Fibroblast of lung (primary cell): ENCODE measurements at places on chromosomes 7 and 10. TPM values are rescaled to one million over a fixed set of nuclear protein-coding genes. Genes with fewer than 3 reads are reported as not detected.
A peak's percentile ranks its signal among the peaks of the same experiment; 100 is the strongest.

Gene PNLIP
- total RNA-seq = not detected in 2 replicates

Gene C10orf62
- total RNA-seq = not detected in 2 replicates

- H3K27me3 ChIP-seq = no peaks in the 10 kb centered on the region
- H3K4me3 ChIP-seq = no peak overlapping the region
- DNase-seq = no peak
- no peaks in the 10 kb centered on the region for H3K36me3 ChIP-seq
- H3K27ac ChIP-seq = no peak overlapping the region
Observed at GRCh38 chr7:122790132-122790531, 87.4 kb upstream of the RNF148 start.

DNA sequence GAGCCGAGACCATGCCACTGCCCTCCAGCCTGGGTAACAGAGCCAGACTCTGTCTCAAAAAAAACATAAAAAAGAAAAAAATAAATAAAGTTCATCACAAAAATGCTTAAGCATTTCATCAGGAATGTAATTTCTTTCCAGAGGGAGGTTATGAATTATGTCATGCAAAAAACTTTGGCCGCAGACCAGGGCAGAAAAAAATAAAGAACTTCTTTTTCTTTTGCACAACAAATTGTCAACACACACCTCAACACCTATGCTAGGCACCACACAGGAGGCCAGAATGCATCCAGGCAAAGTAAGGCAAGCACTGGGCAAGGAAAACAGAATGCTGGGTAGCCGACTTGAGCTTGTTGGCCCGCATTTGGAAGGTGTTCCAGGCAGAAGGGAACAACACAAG, 3.9 kb downstream of the C10orf62 start:
- no peaks in the 10 kb centered on the region for H3K36me3 ChIP-seq
- H3K27me3 ChIP-seq = no peaks in the 10 kb centered on the region
- H3K4me3 ChIP-seq = no peak overlapping the region
- H3K27ac ChIP-seq = no peak overlapping the region

DNA sequence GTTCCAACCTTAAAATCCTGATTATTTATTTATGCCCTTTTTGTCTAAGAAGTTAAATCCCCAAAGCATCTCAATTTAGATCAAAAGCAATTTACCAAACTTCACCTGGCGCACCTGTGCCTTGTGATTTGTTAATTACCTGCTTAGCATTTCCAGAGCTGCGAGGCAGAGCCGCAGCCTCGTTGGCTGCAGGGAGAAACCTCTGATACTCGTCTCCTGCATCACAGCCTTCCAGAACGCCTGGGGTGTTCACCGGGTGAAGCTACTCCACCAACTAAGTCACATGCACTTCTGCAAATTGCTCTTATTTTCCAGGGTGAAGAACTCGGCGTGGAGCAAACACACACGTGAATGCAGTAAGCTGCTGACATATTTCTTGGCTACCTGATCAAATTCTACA, 198.1 kb upstream of the RNF32 start:
- H3K36me3 ChIP-seq = no peaks in the 10 kb centered on the region
- H3K4me3 ChIP-seq = no peak overlapping the region
- no peaks in the 10 kb centered on the region for H3K27me3 ChIP-seq
- no peaks in the 10 kb centered on the region for H3K4me1 ChIP-seq

GRCh38 chr10:102413053-102413705, 5.4 kb downstream of the PSD start:
- H3K27me3 ChIP-seq = peaks cover 66% of the 10 kb centered on the region
- no peaks in the 10 kb centered on the region for H3K4me1 ChIP-seq

Gene CAV2
- total RNA-seq = 60.1 and 119 TPM in 2 replicates

- H3K4me3 ChIP-seq = no peak overlapping the region
- H3K4me1 ChIP-seq = no peaks in the 10 kb centered on the region
- DNase-seq = no peak
- no peaks in the 10 kb centered on the region for H3K27me3 ChIP-seq
- H3K27ac ChIP-seq = no peak overlapping the region
Observed at GRCh38 chr7:67267914-67268313, 271.3 kb downstream of the TYW1 start.

Gene VWC2
- total RNA-seq = not detected in 2 replicates

DNA sequence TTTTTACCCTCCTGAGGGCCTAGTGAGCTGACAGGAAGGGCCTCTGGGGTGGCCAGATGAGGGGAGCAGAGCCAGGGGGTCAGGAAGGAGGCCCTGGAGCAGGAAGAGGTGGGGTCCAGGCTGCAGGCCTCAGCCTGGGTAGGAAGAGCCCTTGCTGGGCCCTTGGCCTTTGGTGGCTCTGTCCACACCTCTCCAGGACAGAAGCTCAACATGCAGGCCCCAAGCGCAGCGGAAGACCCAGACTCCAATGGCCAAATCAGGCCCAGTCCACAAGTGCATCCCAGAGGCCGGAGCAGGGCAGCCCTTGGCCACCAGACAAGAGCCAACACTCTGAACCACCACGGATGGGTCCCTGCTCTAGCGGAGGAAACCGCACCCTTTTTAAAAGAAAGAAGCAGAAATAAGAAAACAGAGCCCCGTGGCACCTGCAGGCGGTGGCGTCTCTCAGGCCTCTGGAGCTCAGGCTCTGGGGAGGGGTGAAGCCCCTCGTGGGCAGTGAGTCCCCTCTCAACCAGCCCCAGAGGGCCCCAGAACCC, 52.8 kb downstream of the FOXL3 start:
- no peaks in the 10 kb centered on the region for H3K27me3 ChIP-seq
- H3K27ac ChIP-seq = no peak overlapping the region
- no peaks in the 10 kb centered on the region for H3K4me1 ChIP-seq
- no peak for DNase-seq
- no peak overlapping the region for H3K4me3 ChIP-seq

GRCh38 chr10:18238870-18239485, 98.8 kb downstream of the CACNB2 start:
- peaks cover 4% of the 10 kb centered on the region for H3K4me1 ChIP-seq
- DNase-seq = peak; percentile 52
- H3K27ac ChIP-seq = no peak overlapping the region
- H3K4me3 ChIP-seq = no peak overlapping the region
- H3K27me3 ChIP-seq = no peaks in the 10 kb centered on the region
- no peaks in the 10 kb centered on the region for H3K36me3 ChIP-seq
